Effector memory CD8-positive, alpha-beta T cell (primary cell): ENCODE measurements at places on chromosomes 6 and 20.

GRCh38 chr20:21105429-21106170, 558 bp downstream of the LINC00237 start:
- peak overlapping the region; percentile 54 for H3K4me3 ChIP-seq
- no peak overlapping the region for H3K27ac ChIP-seq

DNA sequence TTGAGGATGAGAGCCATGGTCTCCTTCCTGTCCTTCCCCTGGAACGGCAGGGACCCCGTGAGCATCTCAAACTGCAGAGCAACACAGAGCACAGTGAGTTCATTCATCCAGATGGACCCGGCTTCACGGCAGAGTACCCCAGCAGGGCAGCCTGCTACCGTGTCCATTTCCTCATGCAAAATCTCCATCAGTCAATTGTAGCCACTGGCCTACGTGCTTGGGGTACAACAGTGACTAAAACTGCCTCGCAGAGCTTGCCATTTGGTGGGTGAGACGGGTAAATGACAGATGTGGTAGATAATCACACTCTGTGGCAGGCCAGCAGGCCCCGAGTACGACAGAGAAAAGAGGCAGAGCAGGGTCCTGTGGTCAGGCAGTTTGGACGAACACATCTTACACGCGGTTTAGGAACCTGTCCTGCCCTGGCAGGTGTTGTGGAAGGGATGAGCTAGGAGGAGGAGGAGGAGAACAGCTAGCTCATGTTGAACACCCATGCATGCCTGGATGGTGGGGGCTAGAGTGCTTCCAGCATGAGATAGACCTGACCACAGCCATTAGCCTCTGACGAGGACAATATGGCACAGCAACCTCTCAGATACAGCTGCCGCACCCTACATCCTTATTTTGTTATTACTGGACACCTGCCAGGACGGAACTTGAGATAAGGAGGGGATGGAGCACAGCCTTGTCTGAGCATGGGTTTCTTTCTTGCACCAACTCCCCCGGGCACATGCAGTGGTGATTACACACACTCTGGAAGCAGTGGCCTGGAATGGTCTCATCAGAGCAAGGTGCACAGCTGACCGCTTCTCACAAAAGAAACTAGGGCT, 95.6 kb downstream of the RAMACL start:
- H3K27ac ChIP-seq, result no peak overlapping the region
- no peaks in the 10 kb centered on the region for H3K27me3 ChIP-seq
- no peak for DNase-seq
- H3K36me3 ChIP-seq, result peaks cover 3% of the 10 kb centered on the region

DNA sequence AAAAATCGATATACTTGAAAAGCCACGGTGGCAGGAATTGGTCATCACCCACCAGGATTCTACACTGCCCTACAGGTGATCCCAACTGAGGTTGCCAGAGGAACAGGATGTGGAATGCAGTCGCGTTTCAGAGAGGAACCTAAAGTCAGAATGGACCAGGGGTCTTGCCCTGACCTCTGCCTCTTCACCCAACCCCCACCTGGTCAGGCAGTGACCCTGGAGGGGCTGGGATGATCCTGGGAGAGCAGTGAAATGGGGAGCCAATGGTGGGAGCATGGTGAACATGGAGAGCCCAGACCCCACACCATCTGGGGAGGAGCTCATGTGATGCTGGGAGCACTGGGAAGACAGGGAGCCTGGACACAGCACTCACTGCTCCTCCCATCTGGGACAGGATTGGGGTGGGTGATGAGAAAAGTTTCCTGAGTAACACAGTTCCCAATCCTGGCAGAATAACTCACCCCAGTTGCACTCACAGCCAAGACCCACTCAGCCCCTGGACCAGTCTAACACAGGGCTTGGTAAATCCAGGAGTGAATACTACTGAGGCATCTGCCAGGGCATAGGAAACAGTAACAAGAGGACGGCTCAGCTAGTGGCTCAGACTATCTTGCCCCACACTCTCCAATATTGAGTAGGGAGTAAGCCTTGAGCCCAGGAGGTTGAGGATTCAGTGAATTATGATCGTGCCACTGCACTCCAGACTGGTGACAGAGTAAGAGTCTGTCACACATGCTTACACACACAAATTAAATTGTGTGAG, 1.7 kb upstream of the ULBP2 start:
- peaks cover 30% of the 10 kb centered on the region for H3K36me3 ChIP-seq
- H3K4me3 ChIP-seq, result peak overlapping the region; percentile 89
- H3K4me1 ChIP-seq, result peaks cover 31% of the 10 kb centered on the region
- no peak for DNase-seq
- peaks cover 56% of the 10 kb centered on the region for H3K27me3 ChIP-seq

DNA sequence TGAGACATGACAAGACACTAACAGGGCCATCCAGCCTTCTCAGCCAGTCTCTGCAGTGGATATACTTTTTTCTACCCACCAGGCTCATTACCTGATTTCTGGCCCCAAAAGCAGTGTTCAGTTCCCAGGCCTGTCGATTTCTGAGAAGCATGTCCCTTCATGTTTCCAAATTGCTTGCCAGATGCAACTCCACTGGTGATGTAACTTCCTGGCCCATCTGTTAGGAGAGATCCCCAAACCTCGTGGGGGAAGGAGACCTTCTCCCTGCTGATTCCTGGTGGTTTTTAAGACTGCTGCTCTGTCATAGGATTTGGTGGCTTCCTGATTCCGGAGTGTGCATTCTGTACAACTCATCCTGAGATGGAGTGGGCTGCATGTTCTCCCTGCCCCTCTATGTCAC, 31.6 kb upstream of the MRPS10 start:
- no peaks in the 10 kb centered on the region for H3K27me3 ChIP-seq
- DNase-seq, result no peak
- no peak overlapping the region for H3K4me3 ChIP-seq
- no peak overlapping the region for H3K27ac ChIP-seq

DNA sequence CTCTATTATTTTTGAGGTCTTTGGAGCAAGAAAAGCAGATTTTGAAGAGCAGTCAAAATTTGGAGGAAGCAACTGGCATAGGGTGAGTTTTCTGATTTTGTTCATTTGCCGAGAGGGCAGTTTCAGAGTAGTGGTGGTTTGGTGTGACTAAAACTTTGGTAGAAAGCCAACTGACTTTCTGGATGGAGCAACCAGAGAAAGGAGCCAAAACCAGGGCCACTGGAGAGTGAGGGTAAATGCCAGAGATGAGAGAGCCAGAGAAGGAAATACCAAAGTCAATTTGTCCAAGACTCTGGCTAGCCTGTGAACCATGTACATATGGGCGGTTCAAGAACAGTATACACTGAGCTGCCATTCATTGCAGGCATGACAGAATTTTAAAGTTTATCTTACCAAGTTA, 40.5 kb upstream of the ZBTB24 start:
- H3K36me3 ChIP-seq, result no peaks in the 10 kb centered on the region
- no peaks in the 10 kb centered on the region for H3K27me3 ChIP-seq
- H3K4me1 ChIP-seq, result peaks cover 8% of the 10 kb centered on the region
- no peak overlapping the region for H3K27ac ChIP-seq
- no peak for DNase-seq

- peak overlapping the region; percentile 79 for H3K4me3 ChIP-seq
- peak; percentile 61 for DNase-seq
- peaks cover 6% of the 10 kb centered on the region for H3K36me3 ChIP-seq
- peaks cover 26% of the 10 kb centered on the region for H3K4me1 ChIP-seq
Observed at GRCh38 chr6:25138233-25138933, 140.8 kb upstream of the CARMIL1 start.

DNA sequence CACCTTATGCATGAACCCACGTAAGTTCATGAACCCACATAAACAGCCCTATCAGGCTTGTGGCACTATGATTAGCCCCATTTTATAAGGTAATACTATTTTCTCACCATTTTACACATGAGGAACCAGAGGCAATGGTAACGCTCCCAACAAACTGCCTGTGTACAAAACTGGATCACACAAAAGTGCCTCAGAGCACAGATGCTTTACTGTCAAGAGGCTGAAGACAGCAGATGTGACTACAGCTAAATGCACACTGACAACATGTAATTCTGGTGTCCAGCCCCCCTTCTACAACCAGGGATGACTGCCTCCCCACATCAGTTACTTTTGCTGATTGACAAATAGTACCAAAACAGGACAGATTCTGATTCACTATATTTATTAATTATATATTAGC, 69.6 kb downstream of the GMDS start:
- no peaks in the 10 kb centered on the region for H3K27me3 ChIP-seq
- no peaks in the 10 kb centered on the region for H3K36me3 ChIP-seq
- H3K27ac ChIP-seq, result no peak overlapping the region

GRCh38 chr6:5099537-5099936, 14.4 kb downstream of the PPP1R3G start:
- no peak overlapping the region for H3K4me3 ChIP-seq
- H3K27me3 ChIP-seq, result no peaks in the 10 kb centered on the region
- H3K27ac ChIP-seq, result no peak overlapping the region

- peak overlapping the region; percentile 91 for H3K27ac ChIP-seq
- no peak for DNase-seq
- H3K4me3 ChIP-seq, result peak overlapping the region; percentile 75
- no peaks in the 10 kb centered on the region for H3K36me3 ChIP-seq
Observed at GRCh38 chr6:151690303-151690702, 117.2 kb upstream of the ESR1 start.

DNA sequence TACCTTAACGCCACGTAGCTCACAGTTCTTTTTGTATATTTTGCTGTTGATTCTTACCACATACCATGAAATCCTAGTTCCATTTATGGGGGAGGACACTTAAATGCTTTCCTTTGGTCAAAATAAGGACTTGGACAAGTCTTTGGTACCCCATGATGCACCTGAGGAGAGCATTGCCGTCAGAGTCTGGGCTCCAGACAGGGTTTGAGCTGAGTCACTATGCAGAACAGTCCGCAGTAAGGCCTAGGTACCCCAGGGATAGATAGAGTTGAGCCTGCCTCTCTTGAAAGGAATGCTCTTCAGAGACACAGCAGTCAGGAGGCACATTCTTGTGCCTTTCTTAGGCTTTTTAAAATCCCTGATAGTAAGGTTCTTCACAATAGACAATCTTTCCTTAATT, 6.0 kb downstream of the PARD6B start:
- no peak overlapping the region for H3K27ac ChIP-seq
- peaks cover 17% of the 10 kb centered on the region for H3K4me1 ChIP-seq
- H3K4me3 ChIP-seq, result no peak overlapping the region

DNA sequence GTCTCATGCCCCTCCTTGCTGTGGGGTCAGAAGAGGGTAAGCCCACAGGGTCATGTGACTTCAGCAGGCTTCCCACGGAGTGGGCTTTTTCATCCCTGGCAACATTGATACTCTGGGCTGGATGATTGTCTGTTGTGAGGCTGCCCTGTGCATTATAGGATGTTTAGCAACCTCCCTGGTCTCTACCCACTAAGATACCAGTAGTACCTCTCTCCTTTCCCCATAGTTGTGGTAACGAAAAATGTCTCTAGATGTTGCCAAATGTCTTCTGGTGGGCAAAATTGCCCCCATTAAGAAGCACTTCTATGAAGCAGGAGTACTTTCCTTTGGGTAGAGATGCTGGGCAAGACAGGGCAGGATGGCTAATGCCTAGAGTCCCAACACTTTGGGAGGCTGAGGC, 232.5 kb upstream of the ZNF217 start:
- peak overlapping the region; percentile 13 for H3K27ac ChIP-seq
- H3K4me1 ChIP-seq, result peaks cover 37% of the 10 kb centered on the region
- H3K36me3 ChIP-seq, result no peaks in the 10 kb centered on the region
- H3K27me3 ChIP-seq, result no peaks in the 10 kb centered on the region

DNA sequence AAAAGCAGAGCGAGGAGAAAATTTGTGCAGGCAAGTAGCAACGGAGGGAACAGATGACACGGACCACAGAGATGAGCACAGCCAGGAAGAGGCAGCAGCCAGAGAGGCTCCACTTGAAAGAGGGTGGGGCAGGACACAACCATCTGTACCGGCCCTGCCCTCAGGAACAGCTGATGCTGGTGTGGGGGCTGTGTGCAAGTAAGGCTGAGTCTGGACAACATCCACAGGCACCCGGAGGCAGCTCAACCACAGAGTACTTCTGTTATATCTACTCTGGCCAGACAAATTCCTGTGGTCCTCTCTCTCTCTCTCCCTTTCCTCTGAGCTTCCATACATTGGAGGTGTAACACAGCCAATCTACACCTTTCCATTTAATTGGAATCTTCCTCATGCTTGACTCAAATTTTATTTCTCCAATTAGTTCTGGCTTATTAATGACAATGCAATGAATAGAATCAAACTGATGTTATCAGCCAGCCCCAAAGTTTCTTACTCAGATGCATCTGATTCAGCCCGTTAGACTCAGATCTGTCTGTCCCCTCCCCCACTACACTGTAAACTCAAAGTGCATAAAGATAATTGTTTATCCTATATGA, 24.9 kb downstream of the KIF13A start:
- H3K4me3 ChIP-seq, result no peak overlapping the region
- DNase-seq, result no peak
- H3K27me3 ChIP-seq, result peaks cover 34% of the 10 kb centered on the region
- H3K27ac ChIP-seq, result no peak overlapping the region
- no peaks in the 10 kb centered on the region for H3K4me1 ChIP-seq

- no peak overlapping the region for H3K27ac ChIP-seq
- no peaks in the 10 kb centered on the region for H3K4me1 ChIP-seq
- H3K36me3 ChIP-seq, result no peaks in the 10 kb centered on the region
- H3K27me3 ChIP-seq, result peaks cover 23% of the 10 kb centered on the region
- H3K4me3 ChIP-seq, result no peak overlapping the region
Observed at GRCh38 chr20:2244993-2245392, 50.8 kb upstream of the TGM3 start.

GRCh38 chr6:124054034-124054433, 250.4 kb downstream of the NKAIN2 start:
- no peaks in the 10 kb centered on the region for H3K4me1 ChIP-seq
- H3K27me3 ChIP-seq, result no peaks in the 10 kb centered on the region
- H3K4me3 ChIP-seq, result no peak overlapping the region

GRCh38 chr6:132236744-132237143, 164.5 kb downstream of the MOXD1 start:
- peaks cover 17% of the 10 kb centered on the region for H3K27me3 ChIP-seq
- H3K4me3 ChIP-seq, result no peak overlapping the region
- no peaks in the 10 kb centered on the region for H3K4me1 ChIP-seq
- DNase-seq, result no peak

GRCh38 chr6:45196121-45196520, 132.0 kb upstream of the RUNX2 start:
- H3K4me1 ChIP-seq, result no peaks in the 10 kb centered on the region
- DNase-seq, result no peak
- H3K27ac ChIP-seq, result no peak overlapping the region
- no peak overlapping the region for H3K4me3 ChIP-seq
- no peaks in the 10 kb centered on the region for H3K27me3 ChIP-seq

GRCh38 chr6:47439348-47439668, 38.3 kb upstream of the CD2AP start:
- H3K36me3 ChIP-seq, result no peaks in the 10 kb centered on the region
- no peak overlapping the region for H3K4me3 ChIP-seq
- H3K27ac ChIP-seq, result no peak overlapping the region

GRCh38 chr6:25051083-25051482, 115.3 kb upstream of the RIPOR2 start:
- H3K4me1 ChIP-seq, result peaks cover 42% of the 10 kb centered on the region
- no peaks in the 10 kb centered on the region for H3K27me3 ChIP-seq
- H3K27ac ChIP-seq, result peak overlapping the region; percentile 45
- H3K36me3 ChIP-seq, result peaks cover 3% of the 10 kb centered on the region

DNA sequence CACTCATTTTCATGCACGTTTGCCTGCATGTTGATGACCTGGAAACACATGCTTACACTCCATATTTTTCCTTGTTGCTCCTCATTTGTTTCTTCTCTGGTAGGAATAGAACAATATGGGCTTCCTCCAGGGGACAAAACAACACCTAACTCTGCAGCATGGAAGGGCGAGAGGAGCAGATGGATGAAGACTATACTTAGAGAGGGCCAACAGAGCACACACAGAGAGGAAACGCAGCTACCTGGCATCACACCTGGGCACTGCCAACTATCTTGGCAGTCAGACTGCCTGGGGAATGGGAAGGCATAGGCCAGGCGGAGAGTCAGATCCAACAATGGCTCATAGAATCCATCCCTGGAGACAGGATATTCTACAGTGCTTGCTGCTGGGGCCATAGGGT, 290.9 kb downstream of the CD83 start:
- peaks cover 9% of the 10 kb centered on the region for H3K27me3 ChIP-seq
- no peak overlapping the region for H3K27ac ChIP-seq
- no peak overlapping the region for H3K4me3 ChIP-seq
- no peaks in the 10 kb centered on the region for H3K4me1 ChIP-seq
- H3K36me3 ChIP-seq, result no peaks in the 10 kb centered on the region
